ENCODE measurements at places on chromosomes 6 and 20. TPM values are rescaled to one million over a fixed set of nuclear protein-coding genes. Genes with fewer than 3 reads are reported as not detected.

The GSTA3 gene
- total RNA-seq = not detected

The TAAR1 gene
- total RNA-seq = not detected

The BPIFA1 gene
- total RNA-seq = not detected

The HSPA1L gene
- 3.7 TPM for total RNA-seq

The BNIP5 gene
- total RNA-seq = 0.25 TPM

The KHDC1L gene
- total RNA-seq = 0.49 TPM

The IMPG1 gene
- not detected for total RNA-seq

The PSORS1C2 gene
- not detected for total RNA-seq

The TUBB gene
- total RNA-seq = 989 TPM

The NOX3 gene
- total RNA-seq = not detected
